ENCODE measurements at places on chromosomes 1 and 21.

- DNase-seq: no peak
These were observed 22.8 kb upstream of the SSBP3 start for GRCh38 chr1:54428837-54429518.

DNA sequence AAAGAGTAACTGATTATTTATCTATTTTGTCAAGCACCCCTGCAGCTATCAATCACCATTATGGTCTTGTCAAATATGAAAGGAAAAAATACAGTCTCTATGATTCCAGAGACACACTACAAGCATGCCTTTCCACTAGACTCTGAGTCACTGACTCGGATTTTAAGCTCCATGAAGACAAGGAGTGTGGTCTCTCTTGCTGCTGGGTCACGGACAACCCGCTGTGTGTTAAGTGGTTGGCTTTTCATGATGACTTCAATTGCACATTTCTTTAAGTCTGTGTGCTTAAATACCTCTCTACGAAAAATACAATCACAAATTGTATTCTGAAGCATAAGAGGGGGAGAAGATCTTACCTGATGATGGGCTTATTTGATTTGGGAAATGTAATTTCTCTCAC is 14.0 kb upstream of the GNG4 start:
- no peak for DNase-seq

- DNase-seq: no peak
These were observed 408.0 kb downstream of the SIPA1L2 start for GRCh38 chr1:232221802-232222499.

DNA sequence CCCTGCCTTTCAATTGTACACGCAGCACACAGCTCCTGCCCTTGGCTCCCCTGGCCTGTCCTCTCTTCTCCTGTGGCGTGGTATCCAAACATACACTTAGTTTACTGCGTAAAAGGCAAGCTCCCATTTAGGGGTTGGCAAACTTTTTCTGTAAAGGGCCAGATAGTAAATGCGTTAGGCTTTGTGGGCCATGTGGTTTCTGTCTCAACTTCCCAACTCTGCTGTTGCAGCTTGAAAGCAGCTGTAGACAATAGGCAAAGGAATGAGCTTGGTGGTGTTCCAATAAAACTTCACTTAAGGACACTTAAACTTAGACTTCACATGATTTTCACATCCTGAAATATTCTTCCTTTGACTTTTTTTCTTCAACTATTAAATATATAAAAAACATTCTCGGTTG is 63.3 kb downstream of the RHOU start:
- DNase-seq: no peak

DNA sequence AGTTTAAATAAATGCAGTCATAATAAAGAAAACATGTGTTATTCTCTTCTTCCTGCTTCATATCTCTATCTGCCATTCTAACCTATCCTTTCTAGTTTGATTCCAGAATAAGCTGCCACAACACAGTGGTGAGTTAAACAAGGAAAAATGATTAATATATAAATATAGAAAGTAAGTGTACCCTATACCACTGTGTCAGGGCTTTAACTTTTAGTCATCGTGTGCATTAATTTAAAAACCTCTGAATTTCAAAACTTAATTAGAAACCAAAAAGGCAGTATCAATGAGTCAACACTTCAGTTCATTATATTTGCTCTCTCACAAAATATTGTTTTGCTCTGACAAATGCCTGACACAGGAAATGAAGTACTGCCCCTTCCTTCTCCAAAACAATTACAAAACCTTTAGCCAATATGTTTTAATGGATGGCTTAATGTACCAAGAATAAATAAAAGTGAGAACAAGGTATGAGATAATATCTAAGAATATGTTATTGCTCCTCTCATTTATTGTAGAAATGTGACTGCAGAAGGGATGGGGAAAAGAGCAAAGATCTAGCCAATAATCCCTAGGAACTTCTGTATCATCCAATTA is 634.8 kb downstream of the KCNT2 start:
- no peak for DNase-seq

DNA sequence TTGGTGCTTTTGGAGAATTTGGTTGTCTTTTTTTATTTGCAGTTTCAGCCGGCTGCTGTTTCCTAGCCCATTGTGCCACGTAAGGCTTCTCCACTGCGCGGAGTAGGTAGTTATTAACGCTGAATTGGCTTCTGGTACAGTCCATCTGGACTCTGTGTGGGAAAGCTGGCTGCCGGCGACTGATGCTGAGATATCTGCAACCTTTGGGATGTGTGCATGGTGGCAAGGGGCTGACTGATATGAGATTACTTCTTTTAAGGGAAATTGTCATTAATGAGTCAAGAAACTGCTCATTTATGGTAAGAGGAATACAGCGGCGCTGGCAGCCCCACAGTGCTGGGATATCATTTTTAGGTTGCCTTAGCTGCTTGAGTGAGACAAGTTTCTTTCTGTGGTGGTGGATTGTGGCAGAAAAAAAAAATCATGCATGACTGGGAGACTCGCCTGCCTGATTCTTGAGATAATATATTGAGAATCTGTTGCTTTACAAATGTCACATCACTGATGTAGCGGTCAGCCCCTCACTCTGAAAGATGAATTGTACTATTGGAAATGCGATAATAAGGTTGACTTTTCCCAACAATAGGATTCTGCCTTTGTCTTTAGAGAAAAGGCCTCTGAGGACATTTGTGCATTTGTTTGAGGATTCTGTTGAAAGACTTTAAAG is 2.5 kb upstream of the ELAVL4 start:
- DNase-seq: no peak

GRCh38 chr1:20974069-20974468 is 187.0 kb upstream of the HP1BP3 start:
- DNase-seq: no peak

GRCh38 chr21:43323244-43324005 is 103.5 kb downstream of the SIK1 start:
- no peak for DNase-seq

DNA sequence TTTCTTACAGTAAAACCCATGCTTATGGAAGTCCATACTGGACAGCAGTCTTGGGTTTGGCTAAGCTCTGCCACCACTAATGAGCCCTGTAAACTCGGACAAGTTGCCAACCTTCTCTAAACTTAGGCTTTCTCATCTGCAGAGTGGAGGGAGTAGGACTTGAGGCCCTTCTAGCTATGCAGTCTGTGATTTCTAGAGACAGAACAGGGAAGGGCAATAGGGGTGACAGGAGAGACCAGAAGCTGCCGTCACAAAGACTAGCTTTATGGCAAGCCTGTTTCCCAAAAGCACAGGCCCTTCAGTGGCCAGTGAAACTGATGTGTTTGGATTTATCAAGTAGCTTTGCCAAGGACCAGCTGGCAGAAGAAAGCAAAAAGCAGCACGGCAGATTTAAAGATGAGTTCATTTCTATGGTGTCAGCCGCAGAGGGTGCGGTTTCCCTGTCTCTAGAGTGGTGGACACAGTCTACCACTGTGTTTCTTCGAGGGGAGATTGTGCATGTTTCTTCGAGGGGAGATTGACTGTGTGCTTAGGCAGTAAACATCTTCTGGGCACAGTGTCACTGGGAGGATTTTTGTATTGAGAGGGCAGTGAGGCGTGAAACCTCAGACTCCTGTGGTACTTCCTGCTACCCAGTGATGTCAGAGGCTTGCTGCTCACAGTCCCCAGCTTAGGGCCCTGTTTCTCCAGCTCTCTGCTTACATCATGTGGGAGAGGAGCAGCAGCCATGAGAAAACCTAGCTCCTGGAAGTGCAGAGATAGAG is 119.0 kb downstream of the ROR1 start:
- DNase-seq: no peak

DNA sequence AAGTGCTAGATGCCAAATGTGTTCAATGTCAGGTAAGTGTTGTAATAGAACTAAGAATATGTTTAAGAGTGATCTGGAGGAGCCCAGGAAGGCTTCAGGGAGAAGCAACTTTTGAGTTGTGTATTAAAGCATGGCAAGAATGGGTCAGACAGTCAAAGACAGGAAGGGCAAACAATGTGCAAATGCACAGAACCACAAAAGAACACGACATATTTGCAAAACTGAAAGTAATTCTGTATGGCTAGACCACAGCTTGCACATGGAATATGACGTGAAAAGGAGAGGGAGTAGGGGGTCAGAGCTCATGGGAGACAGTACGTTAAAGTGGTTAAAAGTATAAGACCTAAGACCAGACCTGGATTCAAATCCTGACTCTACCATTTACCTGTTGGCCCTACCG is 7.1 kb upstream of the SORT1 start:
- no peak for DNase-seq

DNA sequence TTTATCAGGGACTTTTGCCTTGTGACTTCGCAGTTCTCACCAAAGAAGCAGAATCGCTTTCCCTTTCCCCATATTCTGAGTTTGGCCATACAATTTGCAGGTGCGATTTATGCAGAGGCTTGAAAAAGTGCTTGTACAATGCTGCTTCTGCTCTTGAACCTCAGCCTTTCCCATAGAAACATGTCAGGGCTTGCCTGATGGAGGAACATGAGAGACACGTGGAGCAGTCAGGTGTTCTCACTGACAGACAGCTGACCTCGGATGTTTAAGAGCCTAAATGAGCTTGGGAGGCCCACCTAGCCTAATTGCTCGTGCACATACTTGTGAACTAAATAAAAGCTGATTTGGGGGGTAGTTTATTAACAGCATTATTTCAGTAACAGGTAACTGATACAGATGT is 290.0 kb downstream of the S1PR1 start:
- DNase-seq: no peak

DNA sequence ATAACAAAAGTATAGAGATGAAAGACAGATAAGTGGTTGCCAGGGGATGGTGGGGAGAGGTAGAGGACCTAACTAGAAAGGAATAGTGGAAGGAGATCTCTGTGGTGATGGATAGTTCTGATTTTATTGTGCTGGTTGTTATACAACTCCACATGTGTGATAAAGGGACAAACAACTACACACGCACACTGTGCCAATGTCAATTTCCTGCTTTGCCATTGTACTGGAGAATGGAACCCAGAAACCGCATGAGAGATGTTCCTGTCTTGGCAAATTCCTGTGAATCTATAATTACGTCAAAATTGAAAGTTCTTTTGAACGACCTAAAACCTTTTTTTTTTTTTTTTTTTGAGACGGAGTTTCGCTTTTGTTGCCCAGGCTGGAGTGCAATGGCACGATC is 11.0 kb downstream of the TNFRSF9 start:
- no peak for DNase-seq

DNA sequence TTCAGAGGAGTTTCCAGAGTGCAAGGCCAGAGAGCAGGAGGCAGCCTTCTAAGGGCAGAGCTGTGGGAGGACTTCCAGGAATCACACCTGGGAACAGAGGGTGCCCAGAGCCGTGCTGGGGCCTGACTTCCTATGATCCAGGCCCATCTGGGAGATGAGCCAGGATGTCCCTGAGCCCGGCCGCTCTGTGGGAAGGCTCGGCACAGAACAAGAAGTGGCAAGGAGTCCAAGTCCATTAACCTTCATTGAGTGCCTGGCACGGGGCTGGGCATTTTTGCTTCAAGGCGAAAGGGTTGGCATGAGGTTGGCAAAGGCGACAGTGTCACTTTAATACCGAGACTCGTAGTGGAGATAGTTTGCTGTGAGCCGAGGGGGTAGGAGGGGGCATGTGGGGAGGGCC is 18.2 kb downstream of the TMEM201 start:
- no peak for DNase-seq

DNA sequence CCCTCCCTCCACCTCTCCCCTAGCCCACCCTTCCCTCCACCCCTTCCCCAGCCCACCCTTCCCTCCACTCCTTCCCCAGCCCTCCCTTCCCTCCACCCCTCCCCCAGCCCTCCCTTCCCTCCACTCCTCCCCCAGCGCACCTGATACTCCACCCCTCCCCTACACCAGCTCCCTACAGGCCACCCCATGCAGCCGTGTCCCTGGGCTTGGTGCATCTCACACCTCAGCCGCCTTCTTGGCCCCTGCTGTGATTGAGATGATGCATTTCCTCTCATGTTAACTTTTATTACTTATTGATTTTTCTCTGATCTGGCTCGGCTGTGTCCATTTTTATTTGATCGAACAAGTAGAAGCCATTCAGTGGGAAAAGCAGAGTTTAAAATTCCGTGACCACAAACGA is 243.8 kb downstream of the MATN1 start:
- DNase-seq: no peak

DNA sequence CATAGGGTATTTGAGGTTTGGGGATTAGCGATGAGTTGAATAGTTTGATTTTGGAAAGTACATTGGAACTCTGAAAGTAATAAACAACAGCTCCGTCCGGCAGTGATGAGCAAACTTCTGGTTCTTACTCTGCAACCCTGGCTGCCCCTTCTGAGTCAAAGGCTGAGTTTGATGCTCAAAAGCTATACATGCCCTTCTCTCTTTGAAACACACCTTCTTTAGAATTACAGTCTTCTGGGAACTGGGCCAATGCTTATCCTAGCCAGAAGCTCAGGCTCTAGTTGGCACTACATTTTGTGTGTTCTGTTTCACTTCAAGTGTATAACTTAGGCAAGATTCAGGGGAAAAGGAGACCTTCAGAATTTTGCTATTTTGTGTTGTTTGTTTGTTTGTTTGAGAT is 9.3 kb downstream of the AHCYL1 start:
- no peak for DNase-seq

DNA sequence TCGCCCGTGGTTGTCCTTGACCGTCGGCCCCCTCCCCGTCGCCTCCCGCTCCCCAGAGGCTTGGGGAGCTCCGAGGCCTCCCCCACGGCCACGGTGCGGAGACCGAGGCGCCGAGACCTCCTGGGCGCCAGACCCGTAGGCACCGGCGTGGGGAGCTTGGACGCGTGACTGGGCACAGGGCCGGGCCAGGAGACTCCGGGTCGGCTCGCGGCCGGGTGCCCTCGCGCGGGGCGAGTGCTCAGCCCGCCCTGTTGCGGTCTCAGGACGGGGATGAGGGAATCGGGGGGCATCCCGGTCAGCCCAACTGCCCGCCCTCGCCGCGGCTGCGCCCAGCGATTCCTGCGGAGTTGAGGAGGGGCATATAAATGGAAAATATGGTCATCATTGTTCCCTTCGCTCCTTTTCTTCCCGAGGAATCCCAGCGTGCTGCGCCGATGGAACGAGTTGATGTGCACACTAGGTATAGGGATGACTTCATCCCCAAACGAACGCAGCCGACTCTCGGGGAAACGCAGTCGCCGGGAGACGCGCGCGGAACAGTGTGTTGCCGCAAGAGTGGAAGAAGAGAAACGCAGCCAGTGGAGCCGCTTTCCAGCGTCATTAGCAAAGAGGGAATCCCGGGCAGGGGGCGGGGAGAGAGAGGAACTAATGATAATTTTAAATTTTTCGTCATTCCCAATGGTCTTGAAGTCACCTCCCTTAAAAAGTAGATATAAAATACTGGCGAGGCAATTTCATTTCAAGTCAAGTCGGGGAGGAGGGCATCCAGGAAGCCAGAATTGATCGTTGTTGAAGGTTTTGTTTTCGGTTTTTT is 747 bp upstream of the ENAH start:
- no peak for DNase-seq

DNA sequence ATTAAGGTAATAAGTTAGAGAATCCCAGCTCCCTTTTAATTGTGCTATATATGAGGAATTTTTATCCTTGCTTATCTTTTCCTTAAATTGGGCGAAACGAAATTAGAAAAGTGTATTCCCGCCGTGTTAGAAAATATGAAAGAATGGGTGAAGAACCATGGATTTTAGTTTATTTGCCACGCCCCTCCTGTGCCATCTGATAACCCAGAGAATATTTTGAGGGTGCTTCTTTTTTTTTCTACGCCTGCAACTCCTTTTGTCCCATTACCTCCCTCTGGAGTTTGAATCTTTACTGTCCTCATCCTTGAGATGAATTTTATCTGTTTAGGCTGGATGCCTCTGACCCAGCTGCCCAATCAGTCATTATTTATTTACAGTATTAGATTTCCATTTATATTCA is 1.6 kb downstream of the TLCD4 start:
- DNase-seq: no peak
